ENCODE measurements at places on chromosomes 2 and 18. TPM values are rescaled to one million over a fixed set of nuclear protein-coding genes. Genes with fewer than 3 reads are reported as not detected.

GRCh38 chr2:62687636-62688035, 17.9 kb upstream of the EHBP1 start:
- H3K27me3 ChIP-seq: no peaks in the 10 kb centered on the region
- no peak overlapping the region for H3K4me3 ChIP-seq
- H3K36me3 ChIP-seq: no peaks in the 10 kb centered on the region
- DNase-seq: no peak
- no peaks in the 10 kb centered on the region for H3K4me1 ChIP-seq

GRCh38 chr2:184824597-184824996, 226.3 kb downstream of the ZNF804A start:
- H3K36me3 ChIP-seq: no peaks in the 10 kb centered on the region
- no peaks in the 10 kb centered on the region for H3K4me1 ChIP-seq
- DNase-seq: no peak

Gene SCN7A
- total RNA-seq: 7.8 TPM

Gene CDK5R2
- total RNA-seq: 0.78 TPM
